ENCODE measurements at places on chromosomes 2 and 18.

- DNase-seq: no peak
These were observed 94.4 kb downstream of the LBH start for GRCh38 chr2:30325600-30326328.

- DNase-seq: no peak
These were observed 40.6 kb downstream of the GPD2 start for GRCh38 chr2:156476850-156477206.

GRCh38 chr2:133040170-133040569 is 370.2 kb upstream of the LYPD1 start:
- no peak for DNase-seq

- DNase-seq: no peak
These were observed 160.9 kb upstream of the COL3A1 start for GRCh38 chr2:188813315-188813714.

- DNase-seq: no peak
These were observed 48.8 kb downstream of the MCFD2 start for GRCh38 chr2:46866770-46867246.

- DNase-seq: no peak
These were observed 10.0 kb downstream of the FAP start for GRCh38 chr2:162233197-162233596.

- no peak for DNase-seq
These were observed 234.4 kb downstream of the LPIN1 start for GRCh38 chr2:11980809-11981208.

- no peak for DNase-seq
These were observed 78.8 kb upstream of the TTC39C start for GRCh38 chr18:23935804-23936203.

DNA sequence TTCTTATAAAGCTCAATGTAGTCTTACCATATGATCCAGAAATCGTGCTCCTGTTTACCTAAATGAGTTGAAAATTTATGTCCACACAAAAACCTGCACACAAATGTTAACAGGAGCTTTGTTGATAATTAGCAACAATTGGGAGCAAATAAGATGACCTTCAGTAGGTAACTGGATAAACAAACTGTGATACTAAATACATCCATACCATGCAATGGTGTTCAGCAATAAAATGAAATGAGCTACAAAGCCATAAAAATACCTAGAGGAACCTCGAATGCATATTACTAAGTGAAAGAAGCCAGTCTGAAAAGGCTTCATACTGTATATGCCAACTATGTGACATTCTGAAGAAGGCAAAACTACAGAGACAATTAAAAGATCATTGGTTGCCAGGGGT is 185.6 kb upstream of the HNRNPA3 start:
- no peak for DNase-seq

DNA sequence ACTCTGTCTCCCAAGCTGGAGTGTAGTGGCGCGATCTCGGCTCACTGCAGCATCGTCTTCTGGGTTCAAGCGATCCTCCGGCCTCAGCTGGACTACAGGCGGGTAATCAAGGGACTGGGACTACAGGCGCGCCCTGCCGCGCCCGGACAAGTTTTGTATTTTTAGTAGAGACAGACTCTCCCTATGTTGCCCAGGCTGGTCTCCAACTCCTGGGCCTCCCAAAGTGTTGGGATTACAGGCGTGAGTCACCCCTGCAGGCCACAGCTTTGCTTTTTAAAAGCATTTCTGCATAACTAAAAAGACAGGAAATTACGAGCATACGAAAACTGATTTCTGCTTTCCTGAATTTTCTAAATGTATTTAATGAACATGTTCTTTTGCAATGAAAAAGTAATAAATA is 916 bp upstream of the OSBPL1A start:
- no peak for DNase-seq

- peak; percentile 80 for DNase-seq
These were observed 22.6 kb upstream of the BCL2 start for GRCh38 chr18:63342206-63342605.

DNA sequence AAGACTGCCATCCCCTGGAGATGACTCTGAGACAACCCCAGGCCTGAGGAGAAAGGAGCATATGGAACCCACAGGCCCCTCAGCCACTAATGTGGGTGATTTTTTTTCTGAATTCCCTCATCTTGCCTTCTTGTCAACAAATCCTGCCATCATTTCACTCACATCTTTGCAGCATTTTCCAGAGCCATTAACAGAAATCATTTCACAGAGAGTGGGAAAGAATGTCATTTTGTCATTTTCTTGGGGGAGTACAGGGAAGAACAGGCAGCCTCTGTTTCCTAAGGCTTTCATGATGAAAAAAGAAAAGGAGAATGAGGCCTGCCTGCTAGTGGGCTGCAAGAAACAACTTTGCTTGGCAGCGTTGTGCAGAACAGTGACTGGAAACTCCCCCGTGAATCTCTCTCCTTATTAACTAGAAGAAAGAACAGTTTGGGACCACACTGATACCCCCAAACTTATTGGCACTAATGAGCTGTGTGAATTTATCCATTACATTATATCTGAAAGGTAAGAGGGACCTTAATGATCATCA is 1464.6 kb upstream of the CELF4 start:
- DNase-seq: no peak

- peak; percentile 91 for DNase-seq
These were observed 84.0 kb upstream of the BOD1L2 start for GRCh38 chr18:57062844-57063243.

DNA sequence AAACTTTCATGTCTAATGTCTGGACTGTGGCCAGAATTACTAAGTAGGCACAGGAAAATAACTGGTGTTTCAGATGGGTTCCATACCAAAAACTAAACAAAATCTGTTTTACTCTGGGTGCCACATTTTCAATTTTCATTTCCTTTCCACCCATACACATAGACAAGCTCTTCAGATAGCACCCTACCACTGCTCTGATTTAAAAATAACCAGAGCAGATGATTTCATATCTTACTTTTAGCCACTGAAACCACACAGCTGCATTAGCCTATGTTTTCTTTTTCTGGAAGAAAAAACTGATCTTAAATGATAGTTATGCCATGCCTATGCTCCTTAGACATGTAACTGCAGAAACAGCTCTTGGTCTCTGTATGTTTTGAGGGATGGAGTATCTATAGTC is 647.6 kb downstream of the CPS1 start:
- no peak for DNase-seq

- no peak for DNase-seq
These were observed 11.9 kb upstream of the CREG2 start for GRCh38 chr2:101399021-101399799.

Data from D341Med (cell line).